ENCODE measurements at places on chromosomes 7 and 10. TPM values are rescaled to one million over a fixed set of nuclear protein-coding genes. Genes with fewer than 3 reads are reported as not detected.

The ZNF22 gene
- total RNA-seq, result 28.6 TPM

The ZP3 gene
- 1.4 TPM for total RNA-seq

The CFAP43 gene
- total RNA-seq, result 1.5 TPM

The TSPAN12 gene
- 0.83 TPM for total RNA-seq

The TBXAS1 gene
- total RNA-seq, result 10.1 TPM

The AFAP1L2 gene
- total RNA-seq, result 53.7 TPM

The NKX1-2 gene
- not detected for total RNA-seq

The SEMA3E gene
- 0.35 TPM for total RNA-seq

- no peak overlapping the region for H3K4me3 ChIP-seq
- DNase-seq, result no peak
- no peaks in the 10 kb centered on the region for H3K36me3 ChIP-seq
- H3K27me3 ChIP-seq, result no peaks in the 10 kb centered on the region
- H3K4me1 ChIP-seq, result peaks cover 1% of the 10 kb centered on the region
These were observed 122.9 kb downstream of the NRF1 start for GRCh38 chr7:129734400-129734799.

DNA sequence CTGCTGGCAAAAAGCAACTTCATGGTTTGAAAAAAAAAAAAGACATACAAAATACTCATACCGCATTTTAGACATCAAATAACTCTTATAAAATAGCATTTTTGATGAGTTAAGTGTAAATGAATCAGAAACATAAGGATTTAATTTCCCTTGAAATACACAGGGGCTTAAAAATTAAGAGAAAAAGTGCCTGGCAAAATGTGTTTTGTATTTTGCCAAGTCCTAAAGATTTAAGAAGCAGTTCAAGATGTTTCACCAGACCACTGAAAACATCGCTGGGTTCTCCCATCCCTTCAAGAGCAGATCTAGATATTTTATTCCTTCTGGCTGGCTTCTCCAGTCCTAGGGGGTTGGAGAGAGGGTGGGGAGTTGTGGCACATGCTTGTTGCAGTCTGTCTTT lies 396.4 kb downstream of the INHBA start:
- H3K36me3 ChIP-seq, result no peaks in the 10 kb centered on the region
- no peak overlapping the region for H3K4me3 ChIP-seq
- H3K4me1 ChIP-seq, result no peaks in the 10 kb centered on the region
- H3K27ac ChIP-seq, result no peak overlapping the region

- no peaks in the 10 kb centered on the region for H3K4me1 ChIP-seq
- no peaks in the 10 kb centered on the region for H3K27me3 ChIP-seq
- no peak overlapping the region for H3K27ac ChIP-seq
- H3K36me3 ChIP-seq, result no peaks in the 10 kb centered on the region
- H3K4me3 ChIP-seq, result no peak overlapping the region
These were observed 53.5 kb downstream of the EXOC6 start for GRCh38 chr10:92901819-92902251.

DNA sequence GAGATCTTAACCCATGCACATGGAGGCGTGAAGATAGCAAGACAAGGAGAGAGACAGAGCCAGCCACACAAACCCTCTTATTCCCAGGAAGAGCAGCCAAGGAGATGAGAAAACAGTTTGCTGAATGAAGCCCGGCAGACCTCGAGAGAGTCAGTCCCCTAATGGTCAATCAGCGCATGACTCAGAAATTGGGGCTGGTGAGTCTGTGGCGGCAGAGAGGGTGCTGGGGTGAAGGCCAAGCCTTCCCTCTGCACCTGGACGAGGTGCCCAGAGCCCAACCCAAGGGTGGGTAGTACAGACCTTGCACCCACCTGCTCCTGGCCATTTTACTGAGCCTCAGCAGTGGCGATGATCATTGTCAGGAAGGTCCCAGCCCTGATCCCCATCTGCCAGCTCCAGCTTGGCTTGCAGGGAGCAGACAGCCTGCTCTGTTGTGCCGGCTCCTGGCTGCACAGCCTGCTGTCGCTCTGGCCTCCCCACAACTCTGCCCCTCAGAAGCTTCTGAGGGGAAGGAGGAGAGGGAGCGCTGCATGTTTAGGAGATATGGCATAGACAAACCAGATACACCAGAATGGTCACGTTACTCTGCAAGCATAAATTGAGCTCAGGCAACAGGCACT lies 256.6 kb downstream of the RPS24 start:
- H3K27me3 ChIP-seq, result no peaks in the 10 kb centered on the region
- no peak overlapping the region for H3K27ac ChIP-seq

GRCh38 chr7:30019387-30019786 lies 7.1 kb downstream of the FKBP14 start:
- H3K36me3 ChIP-seq, result no peaks in the 10 kb centered on the region
- no peak overlapping the region for H3K4me3 ChIP-seq
- no peak for DNase-seq
- H3K27ac ChIP-seq, result no peak overlapping the region

DNA sequence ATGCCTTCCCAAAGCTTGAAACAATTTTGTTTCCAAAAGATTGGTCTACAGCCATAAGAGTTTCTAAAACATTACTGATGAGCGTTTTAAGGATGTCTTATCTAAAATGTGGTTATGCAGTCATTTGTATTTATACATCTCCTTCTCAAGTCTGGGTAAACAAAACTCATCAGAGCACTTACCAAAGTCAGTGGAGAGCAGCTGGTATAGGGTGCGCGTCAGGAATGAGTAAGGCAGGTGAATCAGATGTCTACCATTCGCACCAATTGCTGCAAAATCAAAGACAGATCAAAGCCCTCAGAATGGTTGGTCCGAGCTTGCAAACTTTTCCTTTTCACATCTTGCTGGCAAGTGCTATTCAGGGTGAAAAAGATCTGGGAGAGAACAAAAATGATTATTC lies 65.6 kb upstream of the FAM171A1 start:
- H3K27ac ChIP-seq, result no peak overlapping the region
- no peak for DNase-seq
- H3K36me3 ChIP-seq, result no peaks in the 10 kb centered on the region
- no peak overlapping the region for H3K4me3 ChIP-seq
- H3K27me3 ChIP-seq, result no peaks in the 10 kb centered on the region
- peaks cover 8% of the 10 kb centered on the region for H3K4me1 ChIP-seq

DNA sequence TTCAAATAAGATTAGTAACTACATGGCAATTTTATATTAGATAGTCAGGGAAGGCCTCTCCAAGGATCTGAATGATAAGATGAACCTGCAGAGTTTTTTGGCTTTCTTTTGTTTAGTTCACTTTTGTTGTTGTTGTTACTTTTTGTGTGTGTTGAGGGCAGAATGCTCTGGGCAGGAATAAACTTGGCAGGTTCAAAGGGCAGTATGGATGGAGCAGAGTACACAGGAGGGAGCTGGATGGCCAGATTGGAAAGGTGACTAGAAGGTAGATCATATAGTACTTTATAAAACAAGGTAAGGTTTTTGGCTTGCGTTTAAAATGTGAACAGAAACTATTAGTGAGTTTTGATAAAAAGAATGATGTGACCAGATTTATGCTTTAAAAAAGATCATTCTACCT lies 17.9 kb downstream of the CROT start:
- no peaks in the 10 kb centered on the region for H3K27me3 ChIP-seq
- no peaks in the 10 kb centered on the region for H3K36me3 ChIP-seq

- H3K27me3 ChIP-seq, result no peaks in the 10 kb centered on the region
- no peak for DNase-seq
- H3K4me1 ChIP-seq, result peaks cover 2% of the 10 kb centered on the region
- H3K27ac ChIP-seq, result no peak overlapping the region
- H3K36me3 ChIP-seq, result no peaks in the 10 kb centered on the region
- H3K4me3 ChIP-seq, result no peak overlapping the region
These were observed 101.7 kb upstream of the SFMBT2 start for GRCh38 chr10:7512487-7512886.

DNA sequence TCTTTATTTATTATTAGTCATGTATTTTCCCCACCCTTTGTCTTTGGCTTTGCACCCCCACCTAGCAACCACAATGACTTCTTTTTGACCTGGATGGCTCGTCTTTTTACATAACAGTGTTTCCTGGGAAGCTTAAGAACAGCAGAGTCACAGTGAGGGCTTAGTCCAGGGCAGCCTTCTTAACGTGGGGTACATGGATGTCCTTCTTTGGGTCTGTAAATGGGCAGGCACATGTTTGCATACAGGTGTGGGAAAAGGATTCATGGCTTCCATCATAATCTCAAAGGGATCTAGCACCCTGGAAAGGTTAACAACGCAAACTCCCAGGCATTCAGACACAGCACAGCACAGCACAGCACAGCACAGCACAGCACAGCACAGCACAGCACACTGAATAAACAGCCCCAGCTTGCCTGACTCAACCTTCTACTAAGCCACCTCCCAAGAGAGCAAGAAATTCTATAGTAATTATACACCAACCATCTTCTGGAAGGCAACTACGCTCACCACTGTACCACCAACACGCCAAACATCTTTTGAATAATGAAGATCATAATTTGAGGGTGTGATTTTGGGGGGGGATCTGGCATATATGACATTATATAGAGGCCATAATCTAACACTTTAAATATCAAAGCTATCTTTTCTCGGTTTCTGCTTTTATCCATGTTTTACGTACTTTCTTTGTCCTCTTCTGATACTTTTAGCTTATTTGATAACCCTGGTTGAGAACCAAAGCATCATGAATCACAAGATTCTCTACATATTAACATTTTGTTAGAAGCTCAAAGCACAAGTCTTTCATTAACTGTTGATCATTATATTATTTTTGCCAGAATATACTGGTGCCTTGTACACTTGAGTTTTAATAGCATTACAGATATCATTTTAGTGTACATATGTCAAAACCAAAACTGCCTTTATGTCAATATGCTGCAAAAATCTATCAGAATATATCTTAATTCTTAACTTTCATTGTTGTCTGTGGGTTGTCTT lies 177.2 kb upstream of the KLF14 start:
- peak overlapping the region; percentile 76 for H3K27ac ChIP-seq
- H3K4me1 ChIP-seq, result peaks cover 27% of the 10 kb centered on the region
- peak overlapping the region; percentile 36 for H3K4me3 ChIP-seq
- no peak for DNase-seq
- no peaks in the 10 kb centered on the region for H3K36me3 ChIP-seq

DNA sequence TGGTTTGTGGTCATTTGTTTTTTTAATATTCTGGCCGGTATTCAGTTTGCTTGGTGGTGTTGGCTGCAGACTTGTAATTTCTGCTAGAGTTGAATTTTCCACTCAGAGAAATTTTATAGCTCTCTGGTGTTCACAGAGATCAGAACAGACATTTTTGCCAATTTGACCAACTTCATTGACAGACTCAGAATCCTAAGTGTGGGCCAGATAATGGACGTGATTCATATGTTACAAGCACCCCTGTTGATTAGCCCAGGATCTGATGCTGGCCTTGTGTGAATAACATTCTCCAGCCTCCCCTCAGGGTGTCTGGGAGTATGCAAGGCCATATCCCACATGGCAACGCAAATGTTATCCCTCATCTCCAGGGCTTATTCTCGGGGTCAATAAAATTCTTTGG lies 283.8 kb downstream of the C7orf25 start:
- no peaks in the 10 kb centered on the region for H3K27me3 ChIP-seq
- H3K4me3 ChIP-seq, result no peak overlapping the region
- no peak for DNase-seq
- no peaks in the 10 kb centered on the region for H3K36me3 ChIP-seq
- H3K27ac ChIP-seq, result no peak overlapping the region

DNA sequence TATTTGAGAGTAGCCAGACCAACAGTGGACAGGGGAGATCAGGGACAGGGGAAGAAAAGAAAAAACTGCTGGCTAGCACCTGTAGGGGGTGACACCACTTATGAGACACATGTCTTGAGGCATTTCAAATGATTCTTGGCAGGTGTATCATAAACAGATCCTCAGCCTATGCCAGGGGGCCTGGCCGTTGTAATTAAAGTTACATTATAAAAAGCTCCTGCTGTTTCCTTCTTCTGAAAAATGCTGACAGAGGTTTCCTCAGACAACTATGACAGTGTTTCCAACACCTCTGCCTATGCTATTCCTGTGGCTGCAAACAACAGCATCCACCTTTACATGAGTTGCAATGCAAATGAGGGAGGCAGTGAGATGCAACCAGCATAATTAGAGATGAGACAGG lies 281.0 kb upstream of the PTER start:
- H3K36me3 ChIP-seq, result no peaks in the 10 kb centered on the region
- DNase-seq, result no peak
- H3K27ac ChIP-seq, result no peak overlapping the region

GRCh38 chr10:21849607-21850006 lies 153.9 kb downstream of the DNAJC1 start:
- H3K27ac ChIP-seq, result no peak overlapping the region
- H3K4me3 ChIP-seq, result no peak overlapping the region
- H3K27me3 ChIP-seq, result no peaks in the 10 kb centered on the region

Data from ovary (tissue), 10 donors.